H9 (cell line): ENCODE measurements at places on chromosomes 7 and 10. TPM values are rescaled to one million over a fixed set of nuclear protein-coding genes. Genes with fewer than 3 reads are reported as not detected.
A peak's percentile ranks its signal among the peaks of the same experiment; 100 is the strongest.

UCN3 gene
- total RNA-seq: not detected in 2 replicates

GIMAP1 gene
- not detected in 2 replicates for total RNA-seq

CNNM2 gene
- 17.0 and 17.5 TPM in 2 replicates for total RNA-seq

KIF11 gene
- total RNA-seq: 52.4 and 54.4 TPM in 2 replicates

STEAP2 gene
- total RNA-seq: 6.6 and 6.7 TPM in 2 replicates

AKR1C3 gene
- total RNA-seq: 2.1 and 4.5 TPM in 2 replicates

MMD2 gene
- total RNA-seq: 0.11 and 0.20 TPM in 2 replicates

- no peak for DNase-seq
Observed at GRCh38 chr7:105519353-105519752, 2.7 kb downstream of the PUS7 start.

GRCh38 chr10:99456931-99457288 is 26.5 kb upstream of the GOT1 start:
- no peak for DNase-seq

DNA sequence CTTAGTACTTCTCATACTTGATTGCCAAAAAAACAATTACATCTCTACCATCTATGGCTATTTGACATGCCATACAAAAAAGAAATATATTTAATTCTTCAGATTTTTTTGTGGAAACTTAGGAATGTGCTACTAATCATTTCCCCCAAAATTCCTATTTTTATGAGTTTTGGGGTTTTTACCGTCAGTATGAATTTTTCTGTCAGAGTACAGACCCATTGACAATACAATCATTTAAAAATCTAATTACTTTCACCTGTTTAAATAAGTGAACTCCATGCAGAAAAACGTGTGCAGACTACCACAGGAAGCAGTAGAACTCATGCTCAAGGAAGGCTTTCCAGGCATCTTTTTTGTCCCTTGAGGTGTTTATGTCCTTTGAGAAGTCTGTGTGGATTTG is 48.8 kb upstream of the FOXP2 start:
- DNase-seq: no peak

DNA sequence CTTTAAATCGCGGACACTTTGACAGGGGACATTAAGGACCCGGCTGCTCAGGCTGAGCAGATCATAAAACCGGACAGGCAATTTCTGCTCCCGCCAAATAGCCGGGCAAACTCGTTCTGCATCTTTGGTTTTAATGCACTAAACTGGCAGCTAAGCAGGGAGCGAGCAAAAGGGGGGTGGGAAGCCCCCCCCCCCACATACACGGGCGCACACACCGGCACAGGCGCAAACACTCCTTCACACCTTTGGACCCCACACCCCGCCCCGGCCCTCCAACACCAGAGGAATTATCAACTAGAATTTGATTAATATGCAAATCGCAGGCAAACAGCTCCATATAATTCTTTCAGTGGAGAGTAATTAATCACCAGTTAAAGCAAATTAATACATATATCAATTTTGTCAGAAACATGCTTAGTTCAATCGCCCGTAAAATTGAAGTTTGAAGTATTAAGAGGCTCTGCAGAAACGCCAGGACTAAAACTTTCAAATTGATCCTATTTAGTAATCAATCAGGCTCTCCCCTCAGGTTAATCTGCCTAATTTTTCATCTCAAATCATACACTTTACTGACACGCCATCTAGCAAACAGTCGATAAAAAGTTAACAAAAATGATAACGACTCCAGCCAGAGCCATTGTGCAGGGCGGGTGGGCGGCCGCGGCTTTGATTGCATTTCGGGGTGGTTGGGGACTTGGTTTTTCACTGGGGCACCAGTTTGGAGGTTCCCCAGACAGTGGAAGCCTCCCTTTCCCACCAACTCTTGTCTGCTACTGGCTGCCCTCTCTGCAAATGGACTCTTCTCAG is 9.9 kb downstream of the LBX1 start:
- no peak for DNase-seq

DNA sequence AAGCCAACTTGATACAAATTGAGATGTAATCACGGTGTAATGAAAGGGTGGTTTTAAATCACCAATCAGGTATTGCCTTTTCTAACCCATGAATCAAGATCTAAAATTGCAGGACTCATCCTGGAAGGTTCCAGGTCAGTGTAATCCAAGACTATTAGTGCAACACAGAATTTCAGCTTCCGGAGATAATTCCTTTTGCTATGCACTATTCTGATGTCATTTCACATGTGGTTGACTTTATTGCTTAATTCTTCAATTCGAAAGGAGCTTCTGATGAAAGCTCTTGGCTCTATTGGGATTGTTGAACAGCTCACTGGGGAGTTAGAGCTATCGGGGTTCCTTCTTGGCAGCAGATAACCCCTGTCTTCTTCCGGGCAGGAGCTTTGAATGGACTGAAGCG is 147.4 kb upstream of the INSYN2A start:
- no peak for DNase-seq

- no peak for DNase-seq
Observed at GRCh38 chr7:18975689-18976280, 141.7 kb downstream of the TWIST1 start.

GRCh38 chr10:48634198-48634983 is 29.5 kb upstream of the ARHGAP22 start:
- DNase-seq: no peak

- DNase-seq: no peak
Observed at GRCh38 chr7:81272176-81272575, 353.3 kb upstream of the SEMA3C start.

- peak; percentile 60 for DNase-seq
Observed at GRCh38 chr10:96509017-96509641, 4.6 kb downstream of the TLL2 start.

DNA sequence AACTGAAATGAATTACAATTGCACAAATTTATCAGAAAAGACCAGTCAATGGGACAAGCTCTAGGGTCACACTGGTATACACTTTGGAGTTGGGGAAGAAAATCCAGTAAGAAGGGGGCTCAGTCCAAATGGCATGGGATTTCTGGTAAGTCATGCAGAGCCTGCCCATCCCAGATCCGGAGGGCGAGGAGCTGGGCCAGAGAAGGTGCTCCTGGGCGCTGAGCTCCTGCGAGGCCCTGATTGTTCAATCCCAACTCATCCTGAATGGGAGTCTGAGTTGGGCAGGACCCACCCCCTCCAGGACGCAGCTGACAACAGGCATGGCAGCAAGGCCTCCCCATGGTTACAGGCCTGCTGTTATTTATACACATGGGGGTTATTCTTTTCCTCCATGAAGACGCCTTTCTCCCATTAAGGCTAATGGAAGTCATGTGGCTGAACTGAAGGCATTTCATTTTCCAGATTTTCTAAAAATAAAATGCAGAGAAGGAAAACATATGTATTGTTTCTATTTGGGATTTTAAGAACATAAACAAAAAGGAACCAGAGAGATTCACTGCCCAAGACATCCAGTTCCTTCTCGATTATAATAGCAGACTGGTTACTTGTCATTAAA is 91.1 kb upstream of the ADAM12 start:
- DNase-seq: no peak

- no peak for DNase-seq
Observed at GRCh38 chr7:70489813-70490212, 642.1 kb upstream of the GALNT17 start.

GRCh38 chr7:82705517-82706260 is 262.1 kb upstream of the CACNA2D1 start:
- no peak for DNase-seq

GRCh38 chr10:84184517-84184916 is 9.8 kb upstream of the CDHR1 start:
- DNase-seq: no peak

- DNase-seq: peak; percentile 52
Observed at GRCh38 chr7:41886901-41887311, 184.0 kb upstream of the INHBA start.

DNA sequence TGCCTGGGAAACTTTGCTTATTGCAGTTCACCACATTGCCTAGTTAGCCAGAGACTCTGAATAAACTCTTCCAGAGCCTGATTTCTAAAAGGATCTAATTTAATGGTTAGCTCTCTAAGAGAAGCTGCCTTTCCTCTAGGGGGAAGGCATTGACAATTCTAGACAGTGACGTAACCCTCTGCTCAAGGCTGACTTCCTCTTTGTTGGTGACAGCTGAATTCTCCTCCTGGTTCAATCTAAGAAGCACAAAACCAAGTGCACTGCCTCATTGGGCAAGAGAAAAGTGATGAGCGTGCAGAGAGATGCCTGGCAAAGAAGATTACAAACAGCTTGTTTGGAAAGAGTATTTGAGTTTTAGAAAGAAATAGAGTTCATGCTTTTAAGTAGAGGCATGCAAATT is 102.7 kb downstream of the MACC1 start:
- no peak for DNase-seq

- no peak for DNase-seq
Observed at GRCh38 chr10:7950981-7951847, 103.3 kb upstream of the GATA3 start.
